ENCODE measurements at places on chromosomes 6 and 20. TPM values are rescaled to one million over a fixed set of nuclear protein-coding genes. Genes with fewer than 3 reads are reported as not detected.

- H3K4me3 ChIP-seq: no peak overlapping the region
- no peak overlapping the region for H3K27ac ChIP-seq
- H3K27me3 ChIP-seq: no peaks in the 10 kb centered on the region
- H3K4me1 ChIP-seq: no peaks in the 10 kb centered on the region
- no peak for DNase-seq
Observed at GRCh38 chr6:151036869-151037680, 171.6 kb downstream of the MTHFD1L start.

GRCh38 chr20:5949943-5950270 lies 426 bp downstream of the TRMT6 start:
- DNase-seq: no peak
- H3K4me1 ChIP-seq: peaks cover 37% of the 10 kb centered on the region
- H3K27me3 ChIP-seq: peaks cover 2% of the 10 kb centered on the region
- H3K36me3 ChIP-seq: peaks cover 16% of the 10 kb centered on the region

GRCh38 chr6:83097204-83097603 lies 29.7 kb downstream of the DOP1A start:
- no peaks in the 10 kb centered on the region for H3K27me3 ChIP-seq
- no peak overlapping the region for H3K27ac ChIP-seq
- H3K4me1 ChIP-seq: peaks cover 6% of the 10 kb centered on the region
- no peak for DNase-seq

GRCh38 chr20:54397292-54398140 lies 77.9 kb upstream of the DOK5 start:
- DNase-seq: no peak
- no peaks in the 10 kb centered on the region for H3K4me1 ChIP-seq
- H3K4me3 ChIP-seq: no peak overlapping the region
- H3K27ac ChIP-seq: no peak overlapping the region
- peaks cover 2% of the 10 kb centered on the region for H3K27me3 ChIP-seq
- H3K36me3 ChIP-seq: no peaks in the 10 kb centered on the region

- H3K4me3 ChIP-seq: no peak overlapping the region
- no peak for DNase-seq
- peaks cover 15% of the 10 kb centered on the region for H3K27me3 ChIP-seq
Observed at GRCh38 chr6:105626295-105627158, 223.6 kb upstream of the PREP start.

DNA sequence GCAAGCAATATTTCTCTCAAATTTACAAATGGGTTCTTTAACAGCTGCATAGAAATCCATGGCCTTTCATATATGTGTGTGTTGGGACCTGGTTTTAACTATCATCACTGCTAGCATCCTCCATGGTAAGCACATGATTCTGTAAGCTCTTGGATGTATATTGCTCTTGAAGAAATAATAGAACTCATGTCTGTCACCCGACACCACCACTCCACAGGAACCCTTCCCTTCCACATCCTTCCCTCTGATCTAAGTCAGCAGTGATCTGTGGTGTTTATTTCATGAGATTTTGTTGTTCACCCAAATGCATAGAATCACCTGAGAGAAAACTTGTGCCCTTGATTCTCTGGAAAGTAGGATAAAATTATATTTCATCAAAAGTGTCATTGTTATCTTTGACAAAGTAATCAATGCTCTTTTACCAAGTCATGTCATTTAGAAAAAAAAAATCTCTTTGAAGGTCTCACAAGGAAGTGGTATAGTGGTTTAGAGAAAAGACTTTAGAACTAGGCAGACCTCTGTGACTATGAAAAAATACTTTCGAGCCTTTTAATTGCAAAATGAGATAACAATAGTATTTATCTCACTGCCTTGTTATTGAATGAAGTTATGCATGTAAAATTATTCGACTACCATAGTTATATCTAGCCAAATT lies 649.8 kb upstream of the SLC35B3 start:
- no peak overlapping the region for H3K4me3 ChIP-seq
- no peak for DNase-seq
- H3K4me1 ChIP-seq: peaks cover 4% of the 10 kb centered on the region
- no peak overlapping the region for H3K27ac ChIP-seq
- H3K36me3 ChIP-seq: no peaks in the 10 kb centered on the region
- H3K27me3 ChIP-seq: no peaks in the 10 kb centered on the region

DNA sequence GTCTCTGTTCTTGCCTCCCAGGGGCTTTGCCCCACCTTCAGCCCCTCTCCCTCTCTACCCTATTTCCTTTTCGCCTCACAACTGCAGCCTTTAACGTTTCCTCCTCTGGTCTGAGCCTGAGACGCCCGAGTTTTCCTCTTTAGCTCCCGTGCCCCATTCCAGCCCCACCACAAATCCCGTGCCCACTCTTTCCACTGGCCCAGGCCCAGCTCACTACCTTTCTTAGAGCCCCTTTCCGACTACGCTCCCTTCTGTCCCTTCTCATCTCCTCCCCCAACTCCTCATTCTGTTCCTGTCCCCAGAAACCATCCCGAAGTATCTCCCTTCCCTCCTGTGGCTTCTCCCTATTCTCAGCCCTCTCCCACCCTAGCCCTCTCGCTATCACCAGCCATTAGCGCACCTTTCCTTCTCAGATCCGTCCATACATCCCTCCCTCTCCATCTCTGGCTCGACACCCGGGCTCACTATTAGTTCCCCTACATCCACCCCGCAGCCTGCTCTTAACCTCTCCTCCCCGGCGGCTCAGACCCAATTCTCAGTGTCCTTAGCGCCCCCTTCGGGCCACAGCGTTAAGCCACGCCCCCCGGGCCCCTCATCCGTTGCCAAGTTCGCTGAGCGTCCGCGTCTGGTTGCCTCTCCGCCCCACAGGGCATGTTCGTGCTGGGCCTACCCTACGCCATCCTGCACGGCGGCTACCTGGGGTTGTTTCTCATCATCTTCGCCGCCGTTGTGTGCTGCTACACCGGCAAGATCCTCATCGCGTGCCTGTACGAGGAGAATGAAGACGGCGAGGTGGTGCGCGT lies 2.7 kb downstream of the SLC32A1 start:
- H3K4me1 ChIP-seq: peaks cover 44% of the 10 kb centered on the region
- peaks cover 3% of the 10 kb centered on the region for H3K36me3 ChIP-seq
- H3K27ac ChIP-seq: peak overlapping the region; percentile 74
- H3K27me3 ChIP-seq: peaks cover 86% of the 10 kb centered on the region
- DNase-seq: peak; percentile 64

DNA sequence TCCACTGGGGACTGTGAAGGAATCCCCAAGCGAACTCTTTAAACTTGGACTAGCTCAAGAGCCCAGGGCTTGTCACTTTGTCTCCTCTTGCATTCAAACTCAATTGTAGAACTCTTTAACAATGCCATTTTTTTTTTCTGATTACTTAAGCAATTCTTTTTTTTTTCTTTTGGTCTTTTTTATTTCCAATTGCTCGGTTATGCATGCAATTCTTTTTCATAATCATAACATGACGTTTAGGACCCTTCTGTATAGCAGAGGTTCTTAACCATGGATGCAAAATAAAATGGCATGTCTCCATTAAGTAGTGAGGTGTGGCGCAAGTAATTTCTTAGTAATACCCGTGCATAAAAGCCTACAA lies 466 bp upstream of the BFSP1 start:
- DNase-seq: no peak
- H3K36me3 ChIP-seq: no peaks in the 10 kb centered on the region
- H3K4me1 ChIP-seq: peaks cover 14% of the 10 kb centered on the region
- H3K27ac ChIP-seq: peak overlapping the region; percentile 67
- H3K4me3 ChIP-seq: peak overlapping the region; percentile 87

DNA sequence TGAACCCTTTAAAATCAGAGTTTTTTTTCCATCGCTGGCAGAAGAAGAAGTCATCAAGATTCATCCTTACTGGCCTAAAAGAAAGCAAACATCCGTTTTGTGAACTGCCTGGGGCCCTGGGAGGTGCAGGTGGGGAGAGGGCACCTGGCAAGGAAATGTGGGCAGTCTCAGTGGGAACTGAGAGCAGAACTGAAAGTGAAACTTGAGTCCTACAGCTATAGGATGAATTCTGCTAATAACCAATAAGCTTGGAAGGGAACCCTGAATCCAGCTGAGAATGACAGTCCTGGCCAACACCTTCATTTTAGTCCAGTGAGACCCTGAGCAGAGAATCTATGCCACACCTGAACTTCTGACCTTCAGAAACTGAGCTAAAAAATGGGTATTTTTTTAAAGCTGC lies 130.1 kb upstream of the ASCC3 start:
- H3K4me3 ChIP-seq: peak overlapping the region; percentile 41
- no peak for DNase-seq
- no peak overlapping the region for H3K27ac ChIP-seq
- H3K4me1 ChIP-seq: peaks cover 6% of the 10 kb centered on the region

DNA sequence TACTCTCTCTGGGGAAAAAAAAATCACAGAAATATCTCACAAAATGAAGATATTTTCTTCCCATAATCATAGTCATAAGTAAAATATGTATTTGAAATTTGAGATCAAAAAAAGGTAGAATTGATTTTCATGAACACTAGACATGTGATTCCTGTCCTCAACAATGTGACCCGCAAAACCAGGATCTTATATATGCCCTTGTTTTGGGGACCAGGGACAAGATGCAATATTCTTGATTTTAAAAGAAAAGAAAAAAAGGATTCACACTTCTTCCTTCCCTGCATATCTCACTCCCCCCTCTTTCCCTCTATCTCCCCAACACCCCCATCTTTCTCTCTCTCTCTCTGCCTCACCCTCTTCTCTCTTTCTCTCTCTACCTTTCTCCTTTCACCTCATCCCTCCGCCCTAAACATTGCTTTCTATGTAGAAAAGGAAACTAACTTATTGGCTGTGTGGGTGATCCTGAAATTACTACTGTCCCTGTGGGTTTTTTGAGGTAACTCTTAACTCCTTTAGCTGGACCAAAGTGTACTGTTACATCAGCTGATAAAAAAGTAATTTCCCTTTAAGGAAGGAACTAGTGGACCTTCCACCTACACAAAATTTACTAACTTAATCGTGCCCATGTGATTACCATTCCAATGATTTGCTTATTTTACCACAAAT lies 85.6 kb downstream of the AIG1 start:
- peaks cover 14% of the 10 kb centered on the region for H3K36me3 ChIP-seq
- no peaks in the 10 kb centered on the region for H3K27me3 ChIP-seq
- no peak overlapping the region for H3K27ac ChIP-seq
- no peak overlapping the region for H3K4me3 ChIP-seq
- no peak for DNase-seq

GRCh38 chr20:38195521-38195920 lies 30.5 kb upstream of the TGM2 start:
- no peaks in the 10 kb centered on the region for H3K36me3 ChIP-seq
- no peak overlapping the region for H3K27ac ChIP-seq
- H3K4me1 ChIP-seq: no peaks in the 10 kb centered on the region
- peaks cover 4% of the 10 kb centered on the region for H3K27me3 ChIP-seq
- no peak for DNase-seq

DNA sequence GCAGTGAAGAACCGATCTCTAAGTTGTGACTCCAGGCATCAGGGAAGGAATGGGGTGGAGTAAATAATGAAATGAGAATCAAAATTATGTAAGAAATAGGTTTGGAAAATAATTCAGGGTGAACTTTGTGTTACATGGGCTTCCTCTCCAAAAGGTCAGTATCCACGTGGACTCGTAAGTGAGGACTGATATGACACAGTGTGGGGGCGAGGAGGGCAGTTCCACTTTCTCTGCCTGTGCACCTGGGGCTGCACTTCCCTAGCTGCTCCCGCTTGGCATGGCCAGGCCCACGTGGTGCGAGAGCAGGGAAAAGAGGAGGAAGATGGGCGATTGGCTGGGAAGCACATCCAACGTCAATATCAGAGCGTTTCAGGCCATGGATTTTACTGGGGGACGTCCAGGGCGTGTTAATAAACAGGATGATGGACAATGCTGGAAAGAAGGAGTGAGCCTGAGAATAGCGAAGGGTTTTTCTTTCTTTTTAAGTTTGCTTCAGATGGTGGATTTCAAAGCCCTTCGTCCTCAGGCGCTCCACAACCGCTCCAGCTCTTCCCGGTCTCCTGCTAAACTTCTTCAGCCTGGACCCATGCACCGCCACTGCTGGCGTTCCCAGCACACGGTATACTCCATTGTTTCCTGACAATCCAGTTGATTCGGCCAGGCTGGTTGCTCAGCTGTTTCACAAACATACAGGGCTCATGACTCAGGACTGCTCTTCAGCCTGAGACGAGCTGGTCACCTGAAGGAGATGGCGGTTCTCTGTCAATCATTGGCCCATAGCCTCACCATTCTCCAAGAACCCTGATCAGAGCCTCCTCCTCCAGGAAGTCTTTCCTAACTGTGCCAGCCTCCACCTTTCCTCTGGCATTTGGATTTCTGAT lies 11.8 kb downstream of the CCR6 start:
- no peak for DNase-seq
- no peak overlapping the region for H3K4me3 ChIP-seq
- peaks cover 10% of the 10 kb centered on the region for H3K27me3 ChIP-seq
- H3K36me3 ChIP-seq: no peaks in the 10 kb centered on the region
- H3K27ac ChIP-seq: no peak overlapping the region
- H3K4me1 ChIP-seq: peaks cover 8% of the 10 kb centered on the region

DNA sequence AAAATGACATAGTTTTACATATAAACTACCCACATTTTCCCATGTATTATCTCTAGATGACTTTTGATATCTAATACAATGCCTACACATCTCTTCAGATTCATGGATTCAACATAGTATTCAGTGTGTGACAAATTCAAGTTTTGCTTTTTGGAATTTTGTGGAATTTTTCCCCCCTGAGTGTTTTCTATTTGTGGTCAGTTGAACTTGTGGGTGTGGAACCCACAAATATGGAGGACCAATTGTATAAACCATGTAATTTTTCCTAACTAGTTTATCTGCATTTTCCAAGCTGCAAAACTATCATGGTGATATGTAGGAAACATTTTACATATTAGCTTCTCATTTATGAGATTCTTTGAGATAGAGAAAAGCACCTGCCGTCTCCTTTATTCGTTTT lies 374.3 kb upstream of the SOX4 start:
- no peaks in the 10 kb centered on the region for H3K27me3 ChIP-seq
- no peak overlapping the region for H3K27ac ChIP-seq
- H3K36me3 ChIP-seq: peaks cover 20% of the 10 kb centered on the region
- DNase-seq: no peak

- H3K27me3 ChIP-seq: peaks cover 4% of the 10 kb centered on the region
- H3K4me3 ChIP-seq: no peak overlapping the region
- DNase-seq: no peak
- no peak overlapping the region for H3K27ac ChIP-seq
Observed at GRCh38 chr6:71480577-71480976, 192.0 kb downstream of the OGFRL1 start.

- DNase-seq: no peak
- H3K36me3 ChIP-seq: peaks cover 12% of the 10 kb centered on the region
- peaks cover 16% of the 10 kb centered on the region for H3K4me1 ChIP-seq
- no peak overlapping the region for H3K27ac ChIP-seq
Observed at GRCh38 chr6:38025451-38025850, 205.9 kb downstream of the ZFAND3 start.

DNA sequence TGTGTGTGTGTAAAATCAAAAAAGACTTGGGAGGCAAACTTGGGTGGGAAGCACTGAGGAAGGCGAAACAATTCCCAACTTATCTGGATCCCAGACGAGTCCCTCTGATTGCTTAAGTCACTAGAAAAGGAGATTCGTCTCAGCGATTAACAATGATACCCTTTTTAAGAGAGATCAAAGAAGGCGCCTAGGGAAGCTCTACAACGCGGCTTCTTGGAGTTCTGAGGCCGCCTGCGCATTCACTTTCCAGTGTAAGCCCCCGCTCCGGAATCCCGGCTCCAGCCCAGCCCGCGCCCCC lies 8.7 kb upstream of the TBX18 start:
- DNase-seq: no peak
- H3K27me3 ChIP-seq: peaks cover 74% of the 10 kb centered on the region
- peaks cover 5% of the 10 kb centered on the region for H3K4me1 ChIP-seq

Gene CRISP2
- not detected for total RNA-seq

Gene PPIL6
- total RNA-seq: 0.53 TPM

Gene CYP39A1
- total RNA-seq: not detected

Gene C6orf89
- total RNA-seq: 45.3 TPM

Gene COL9A1
- not detected for total RNA-seq

Gene ECT2L
- not detected for total RNA-seq

Gene TPX2
- total RNA-seq: 114 TPM

Gene LINC00237
- total RNA-seq: 0.33 TPM

All from activated naive CD8-positive, alpha-beta T cell treated with anti-CD3 and anti-CD28 coated beads, Interleukin-2, amount 10 ng/mL, durations not matched to agents 7 days and 5 days (primary cell).